ENCODE measurements at places on chromosomes 2 and 18.

GRCh38 chr2:57842531-57842930, 204.1 kb upstream of the VRK2 start:
- DNase-seq: no peak

DNA sequence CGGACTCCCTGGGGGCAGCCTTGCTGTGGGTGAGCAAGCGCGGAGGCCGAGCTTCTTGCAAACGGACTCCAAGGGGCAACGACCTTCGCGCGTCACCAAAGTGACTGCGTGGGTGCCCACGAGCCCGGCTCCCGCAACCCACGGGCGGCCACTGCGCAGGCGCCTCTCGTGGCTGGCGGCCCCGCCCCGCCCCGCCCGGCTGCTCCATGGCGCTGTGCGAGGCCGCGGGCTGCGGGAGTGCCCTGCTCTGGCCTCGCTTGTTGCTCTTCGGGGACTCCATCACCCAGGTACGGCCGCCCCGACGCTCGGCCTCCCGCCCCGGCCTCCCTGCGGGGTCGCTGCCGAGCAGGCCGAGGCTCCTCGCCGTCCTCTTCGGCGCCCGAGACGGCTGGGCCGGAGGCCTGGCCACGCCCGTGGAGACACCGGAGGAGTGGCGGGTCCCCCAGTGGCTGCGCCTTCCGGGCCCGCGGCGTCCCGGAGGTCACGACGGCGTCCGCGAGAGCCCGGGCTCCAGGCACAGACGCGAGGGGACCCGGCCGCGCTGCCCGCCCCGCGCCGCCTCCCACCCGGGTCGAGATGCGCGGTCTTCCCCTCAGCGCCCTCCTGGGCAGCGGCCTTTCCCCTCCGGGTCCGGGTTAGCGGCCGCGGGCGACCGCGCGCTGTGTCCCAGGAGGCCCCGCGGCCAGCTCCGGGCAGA, at the start of gene IAH1:
TSS of gene IAH1 (plus strand) at position 191 of the 697 bp plus-strand sequence. CDS start at position 207, 16 bp downstream.
- peak; percentile 76 for DNase-seq

DNA sequence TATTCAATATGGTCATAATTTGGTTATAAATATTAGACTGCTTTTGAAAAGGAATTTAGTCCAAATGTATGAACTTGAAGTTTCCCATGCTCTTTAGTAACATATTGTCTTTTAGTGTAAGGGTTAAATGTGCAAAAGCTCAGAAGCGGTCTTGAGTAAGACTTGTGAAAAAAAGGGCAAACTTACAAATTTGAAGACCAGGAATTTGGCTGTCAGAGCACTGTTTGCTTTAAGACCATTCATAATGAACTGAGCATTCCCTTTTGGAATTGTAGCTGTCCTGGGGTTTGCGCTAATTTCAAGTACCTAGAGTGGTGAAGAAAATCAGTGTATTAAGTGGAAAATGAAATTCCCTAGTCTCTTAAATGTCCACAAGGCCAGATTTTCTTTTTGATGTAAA, 6.9 kb upstream of the ZEB2 start:
- DNase-seq: no peak

GRCh38 chr2:237455764-237456163, 31.3 kb upstream of the MLPH start:
- no peak for DNase-seq

GRCh38 chr2:319059-319600, 31.2 kb upstream of the ALKAL2 start:
- no peak for DNase-seq

GRCh38 chr2:16330012-16330411, 335.6 kb downstream of the CYRIA start:
- no peak for DNase-seq

- no peak for DNase-seq
Measured at GRCh38 chr2:70711191-70711590, 56.8 kb downstream of the ADD2 start.

DNA sequence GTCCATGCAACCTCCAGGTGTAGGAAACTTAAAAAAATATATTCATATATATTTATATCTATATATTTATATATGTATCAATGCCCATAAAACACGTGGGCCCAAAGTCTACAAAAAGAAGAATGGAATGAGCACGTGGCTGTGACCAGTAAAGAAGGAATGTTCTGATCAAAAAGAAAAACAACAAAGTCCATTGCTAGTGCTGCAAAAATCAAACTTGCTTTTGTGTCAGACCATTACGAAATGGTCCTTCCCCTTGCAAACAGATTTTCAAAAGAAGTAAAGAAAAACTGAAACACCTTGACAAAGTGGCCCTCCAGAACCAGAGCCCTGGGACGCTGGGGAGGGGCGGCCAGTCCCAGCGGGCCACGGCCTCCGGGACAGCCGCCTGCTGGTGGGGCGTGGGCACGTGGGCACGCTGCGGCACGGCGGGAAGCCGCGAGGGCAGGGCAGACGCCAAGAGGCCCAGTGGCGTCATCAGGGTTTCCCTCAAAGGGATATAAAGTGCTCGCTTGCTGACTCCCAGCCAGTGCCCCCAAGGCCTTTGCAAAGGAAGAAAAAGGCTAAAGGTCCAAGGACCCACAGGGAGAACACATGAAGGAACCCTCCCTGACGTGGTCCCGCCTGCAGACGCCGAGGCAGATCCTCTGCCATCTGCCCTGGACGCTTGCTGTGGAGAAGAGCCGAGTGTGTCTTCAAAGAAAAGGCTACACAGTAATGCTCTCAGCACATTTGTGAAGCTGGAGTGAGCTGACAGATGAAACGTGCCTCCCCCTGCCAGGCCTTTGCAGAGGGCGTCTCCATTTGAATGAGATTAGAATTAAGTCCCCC, 201.8 kb downstream of the TWIST2 start:
- DNase-seq: no peak

DNA sequence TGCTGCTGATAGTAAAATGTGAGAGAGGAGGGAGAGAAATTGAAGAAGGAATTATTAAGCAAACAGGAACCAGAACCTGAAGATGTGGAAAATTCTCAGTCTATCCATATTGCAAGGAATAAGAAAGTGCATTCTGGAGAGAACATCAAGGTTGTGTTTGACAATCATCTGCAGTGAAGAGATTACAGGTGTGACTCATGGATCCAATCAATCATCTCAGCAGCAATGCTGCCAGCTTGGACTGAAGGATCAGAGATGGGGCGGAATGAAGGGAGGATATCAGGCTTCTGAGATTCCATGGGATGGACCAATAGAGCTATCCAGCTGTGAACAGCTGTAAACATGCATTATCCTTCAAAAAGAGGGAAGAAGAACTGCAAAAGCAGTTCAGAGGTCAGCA, 247.3 kb downstream of the LPIN1 start:
- no peak for DNase-seq
